ENCODE measurements at places on chromosomes 6 and 20.

DNA sequence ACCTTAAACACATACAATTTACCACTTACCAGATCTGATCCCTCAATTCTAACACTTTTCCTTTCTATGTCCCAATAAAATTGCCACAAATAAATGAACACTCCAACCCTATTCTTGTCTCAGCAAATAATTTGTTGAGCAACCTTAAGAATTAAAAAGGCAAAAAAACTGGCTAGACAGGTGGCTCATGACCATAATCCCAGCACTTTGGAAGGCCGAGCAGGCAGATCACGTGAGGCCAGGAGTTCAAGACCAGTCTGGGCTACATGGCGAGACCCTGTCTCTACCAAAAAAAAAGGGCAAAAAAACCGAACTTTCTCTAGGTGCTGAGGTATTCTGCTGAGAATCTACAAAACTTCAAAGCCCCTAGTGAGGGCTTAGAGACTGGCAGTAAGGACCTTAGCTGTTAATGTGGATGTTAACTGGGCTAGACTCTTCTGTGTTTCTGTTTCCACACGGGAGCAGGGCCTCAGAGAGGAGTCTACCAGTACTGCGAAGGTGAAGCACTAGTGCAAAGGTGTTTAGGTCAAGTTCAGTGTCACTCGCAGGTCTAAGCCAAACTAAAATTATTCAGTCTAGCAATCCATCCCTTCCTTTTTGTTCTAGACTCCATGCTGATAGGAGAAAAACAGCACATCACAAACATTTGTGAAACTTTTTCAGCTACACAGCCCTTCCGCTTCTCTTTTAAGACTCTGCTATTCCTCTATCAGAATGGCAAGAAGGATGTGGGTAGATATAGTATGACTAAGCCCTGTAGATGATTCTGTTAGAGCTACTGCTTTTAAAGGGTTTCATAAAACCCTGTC is 2.6 kb downstream of the FASTKD5 start:
- DNase-seq, result no peak

DNA sequence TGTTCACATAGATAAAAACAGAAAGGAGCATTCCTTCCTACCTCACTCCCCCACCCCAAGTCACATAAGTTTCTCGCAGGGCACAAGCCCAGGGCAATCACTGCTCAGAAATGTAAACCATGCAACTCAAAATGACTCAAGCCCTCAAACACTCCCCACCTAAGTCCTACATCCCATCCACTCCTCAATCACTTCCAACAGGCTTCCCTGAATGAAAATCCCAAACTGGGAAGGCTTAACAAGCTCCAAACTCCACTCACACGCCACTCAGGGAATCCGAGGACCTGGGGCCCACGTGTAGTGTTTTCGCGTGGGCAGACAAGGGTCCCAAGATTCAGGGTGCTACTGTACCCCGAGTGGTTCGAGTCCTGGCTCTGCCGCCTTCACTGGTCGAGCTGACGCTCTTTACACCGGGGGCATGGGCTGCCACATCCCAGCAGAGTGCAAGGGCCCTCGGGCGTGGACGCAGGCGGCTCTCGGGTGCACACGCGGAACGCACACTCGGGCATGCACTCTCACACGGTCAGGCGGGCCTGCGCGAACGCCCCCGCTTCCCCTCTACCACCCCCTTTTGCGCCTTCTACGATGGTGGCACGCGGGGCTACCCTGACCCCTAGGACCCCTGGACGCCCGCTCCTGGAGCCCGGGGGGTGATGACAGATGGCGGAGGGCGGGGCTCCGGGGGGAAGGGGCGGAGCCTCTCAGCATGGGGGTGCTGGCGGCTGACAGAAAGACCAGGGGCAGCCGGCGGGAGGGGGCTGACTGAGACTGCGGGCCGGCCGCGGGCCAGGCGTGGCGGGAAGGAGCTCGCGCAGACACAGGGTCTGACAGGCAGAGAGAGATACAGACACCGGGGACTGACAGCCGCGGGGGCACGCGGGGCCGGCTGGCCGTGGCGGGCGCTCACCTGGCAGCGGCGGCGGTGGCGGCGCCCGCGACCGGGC is 657 bp downstream of the ZHX3 start:
- DNase-seq, result peak; percentile 50

DNA sequence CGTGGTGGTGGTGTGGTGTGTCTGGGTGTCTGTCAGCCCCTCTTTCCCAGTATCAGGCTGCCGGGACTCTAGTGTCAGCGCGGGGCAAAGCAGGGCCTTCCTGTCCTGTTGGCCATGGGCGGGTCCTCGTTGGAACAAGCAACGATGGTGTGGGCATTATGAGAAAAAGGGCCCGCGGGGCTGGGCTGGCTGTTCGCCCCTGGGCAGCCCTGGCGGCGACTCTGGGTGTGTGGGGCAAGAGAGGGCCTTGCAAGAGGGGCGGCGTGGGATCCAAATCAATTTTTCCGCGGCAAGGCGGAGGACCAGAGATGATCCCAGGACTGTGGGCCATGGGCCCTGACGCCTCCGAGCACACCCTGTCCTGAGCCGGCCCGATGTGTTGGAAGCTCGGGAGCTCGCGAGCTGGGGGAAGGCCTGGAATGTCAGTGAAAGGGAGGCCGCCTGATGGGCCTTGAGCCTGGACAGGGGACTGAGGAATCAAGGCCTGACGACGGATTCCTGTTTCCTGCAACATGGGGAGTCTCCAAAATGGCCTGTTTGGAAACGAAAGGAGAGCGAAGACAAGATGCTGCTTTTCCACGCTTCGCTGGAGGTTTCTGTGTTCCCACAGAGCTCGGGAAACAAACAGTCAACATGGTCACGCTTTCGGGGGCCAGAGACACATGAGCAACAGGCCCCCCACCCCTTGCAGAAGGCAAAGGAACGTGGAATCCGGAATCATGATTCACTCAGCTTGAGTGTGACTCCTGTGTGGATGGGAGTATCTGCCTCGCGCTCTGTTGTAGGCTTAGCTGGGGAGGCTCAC is 364.7 kb upstream of the DEFB115 start:
- no peak for DNase-seq

DNA sequence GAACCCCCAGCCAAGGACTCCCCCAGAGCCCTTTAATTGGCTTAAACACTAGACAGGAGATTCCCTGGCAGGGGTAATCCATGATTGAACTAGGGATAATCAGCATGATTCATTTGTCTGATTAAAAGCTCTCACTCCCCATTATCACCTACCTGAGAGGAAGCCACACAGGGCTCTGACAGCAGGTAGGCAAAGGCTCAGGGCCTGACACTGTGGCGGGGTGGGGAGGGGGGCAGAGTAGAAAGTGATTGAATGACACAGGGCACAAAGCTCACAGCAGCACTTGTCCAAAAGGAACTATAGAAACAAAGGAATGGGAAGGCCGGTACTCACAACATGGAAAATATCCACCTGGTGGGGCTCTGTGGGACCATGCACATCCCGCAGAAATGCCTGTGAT is 231.6 kb downstream of the MAFB start:
- DNase-seq, result no peak

DNA sequence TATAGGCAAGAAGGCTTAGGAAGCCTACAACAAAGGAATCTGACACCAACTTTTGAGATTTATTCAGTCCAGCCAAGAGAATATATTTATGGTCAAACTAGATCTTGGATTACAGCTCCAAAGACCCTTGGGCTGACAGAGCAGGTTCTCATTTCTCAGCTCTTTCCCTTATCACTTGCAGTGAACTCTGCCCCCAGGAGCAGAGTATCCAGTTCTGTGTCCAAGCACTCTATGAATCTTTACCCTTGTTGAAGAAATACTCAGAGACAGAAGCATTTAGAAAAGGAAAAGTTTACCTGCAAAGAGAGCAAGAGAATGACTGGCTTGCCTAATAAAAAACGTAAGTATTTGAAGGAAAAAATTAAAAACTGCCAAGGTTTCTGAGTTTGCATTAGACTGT is 190.5 kb downstream of the SLC16A10 start:
- no peak for DNase-seq

GRCh38 chr20:18750735-18751134 is 62.8 kb upstream of the SCP2D1 start:
- DNase-seq, result no peak

DNA sequence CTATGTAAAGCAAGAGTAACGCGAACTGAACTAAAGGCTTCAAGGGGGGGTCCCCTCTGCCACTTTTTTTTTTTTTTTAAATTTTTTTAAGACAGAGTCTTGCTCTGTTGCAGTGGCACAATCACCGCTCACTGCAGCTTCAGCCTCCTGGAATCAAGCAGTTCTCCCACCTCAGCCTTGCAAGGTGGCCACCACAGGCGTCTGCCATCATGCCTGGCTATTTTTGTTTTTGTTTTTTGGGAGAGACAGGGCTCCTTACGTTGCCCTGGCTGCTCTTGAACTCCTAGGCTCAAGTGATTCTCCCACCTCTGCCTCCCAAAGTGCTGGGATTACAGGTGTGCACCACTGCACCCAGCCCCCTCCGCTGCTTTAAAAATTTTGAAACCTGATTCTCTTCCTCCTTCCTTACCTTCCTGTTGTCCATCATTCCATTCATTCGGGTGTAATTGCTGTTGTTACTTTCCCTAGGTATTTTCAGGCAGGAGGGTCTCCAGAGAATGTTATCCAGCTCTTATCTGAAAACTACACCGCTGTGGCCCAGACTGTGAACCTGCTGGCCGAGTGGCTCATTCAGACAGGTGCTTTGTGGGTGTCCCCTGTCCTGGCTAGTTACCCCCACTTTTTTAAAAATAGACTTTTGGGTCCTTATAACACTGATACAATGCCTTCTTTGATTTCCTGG is 5.4 kb downstream of the NELFCD start:
- no peak for DNase-seq

GRCh38 chr20:21548390-21549035 is 34.6 kb upstream of the NKX2-2 start:
- no peak for DNase-seq

- peak; percentile 23 for DNase-seq
Measured at GRCh38 chr20:46699651-46700359, 9.6 kb upstream of the SLC2A10 start.

GRCh38 chr6:138605958-138606357 is 106.7 kb upstream of the NHSL1 start:
- no peak for DNase-seq

GRCh38 chr6:119791736-119792135 is 442.2 kb upstream of the MAN1A1 start:
- DNase-seq, result no peak

DNA sequence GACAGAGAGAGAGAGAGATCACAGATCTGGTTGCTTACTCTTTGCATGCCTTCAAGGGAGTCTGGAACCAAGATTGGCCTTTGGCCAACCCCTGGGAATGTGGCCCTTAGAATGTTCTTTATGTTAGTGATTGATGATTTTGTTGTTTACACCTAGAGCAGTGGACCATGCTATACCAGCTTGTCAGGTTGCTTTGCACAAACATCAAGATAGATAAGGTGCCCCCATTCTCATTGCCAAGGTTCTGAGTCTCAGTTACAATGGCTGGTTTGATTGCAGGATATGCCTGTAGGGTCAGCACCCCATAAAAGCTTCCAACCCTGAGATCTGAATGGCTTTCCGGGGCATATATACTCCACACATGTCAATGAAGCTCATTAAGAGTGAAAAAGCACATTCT is 53.5 kb upstream of the SLC2A12 start:
- DNase-seq, result no peak

DNA sequence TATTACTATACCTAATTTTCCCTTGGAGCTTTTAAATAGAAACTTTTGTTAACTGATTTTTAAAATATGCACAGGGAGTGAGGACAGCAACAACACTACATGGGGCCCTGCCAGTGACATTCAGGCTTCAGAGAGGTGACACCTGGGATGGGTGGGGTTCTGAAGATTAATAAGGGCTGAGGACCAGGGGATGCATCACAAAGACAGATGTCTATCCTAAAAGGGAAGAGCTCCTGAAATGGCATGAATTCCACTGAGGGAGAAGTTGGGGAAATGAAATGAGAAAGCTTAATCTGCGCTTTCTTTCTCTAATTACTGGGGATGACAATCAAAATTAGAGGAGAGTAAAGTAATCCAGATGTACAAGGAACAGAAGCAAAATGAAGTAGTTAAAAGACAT is 162.8 kb downstream of the BTBD9 start:
- no peak for DNase-seq

DNA sequence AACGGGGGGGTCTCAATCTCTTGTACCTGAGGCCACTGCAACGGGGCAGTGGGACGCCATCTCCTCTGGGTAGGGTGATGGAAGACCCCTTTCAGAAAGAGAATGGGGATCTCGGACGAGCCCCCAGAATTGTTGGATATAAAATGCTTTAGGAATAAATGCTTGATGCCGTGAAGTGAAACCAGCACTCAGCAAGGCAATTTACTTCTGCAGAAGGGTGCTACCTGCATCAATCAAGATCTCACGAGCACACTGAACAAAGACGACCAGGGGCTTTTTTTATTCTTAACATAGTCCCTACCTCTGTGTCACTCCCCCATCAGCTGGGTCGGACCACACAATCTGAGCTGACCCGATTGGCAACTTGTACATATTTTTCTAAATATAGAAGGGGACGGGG is 203.6 kb upstream of the TBX18 start:
- DNase-seq, result no peak

GRCh38 chr20:47349365-47350180 is 6.9 kb downstream of the ZMYND8 start:
- peak; percentile 42 for DNase-seq

GRCh38 chr6:23584134-23584763 is 541.8 kb upstream of the NRSN1 start:
- no peak for DNase-seq

DNA sequence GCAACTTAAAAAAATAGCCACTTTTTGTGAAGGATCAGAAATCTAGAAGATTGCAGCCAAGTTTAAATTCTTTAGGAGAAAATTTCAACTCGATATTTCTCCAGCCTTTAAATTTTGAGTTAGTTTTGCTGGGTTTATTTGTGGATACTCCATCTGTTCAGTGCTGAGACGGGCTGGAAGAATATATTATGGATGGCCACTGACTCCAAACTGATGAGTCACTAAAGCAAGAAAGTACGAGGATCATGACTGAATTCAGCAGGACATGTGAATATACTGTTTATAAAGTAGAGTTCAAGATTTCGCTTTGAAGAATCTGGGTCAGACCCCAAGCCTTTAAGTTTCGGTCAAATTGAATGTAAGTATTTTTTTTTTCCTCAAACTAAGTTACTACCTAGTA is 199.5 kb downstream of the ADGRB3 start:
- DNase-seq, result no peak

- DNase-seq, result no peak
Measured at GRCh38 chr6:11263291-11263775, 30.9 kb upstream of the NEDD9 start.

DNA sequence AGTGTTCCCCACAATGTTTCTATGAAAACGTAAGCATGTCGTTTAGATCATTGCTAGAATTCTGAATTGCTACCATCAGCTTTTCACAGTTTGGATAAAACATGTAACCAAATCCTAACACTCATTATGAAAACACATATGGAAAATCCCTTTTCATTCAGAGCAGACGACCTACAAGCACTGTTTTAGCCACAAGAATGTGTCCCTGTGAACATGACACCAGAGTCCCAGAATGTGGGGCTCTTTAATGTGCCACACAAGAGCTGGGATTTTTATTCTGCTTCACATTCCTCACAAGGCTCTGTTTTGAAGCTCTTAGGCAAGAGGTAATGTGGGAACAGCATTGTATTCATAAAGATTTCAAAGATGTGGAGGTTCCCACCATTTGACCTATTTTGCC is 141.1 kb upstream of the CITED2 start:
- no peak for DNase-seq

GRCh38 chr6:64553249-64553786 is 917.7 kb downstream of the PHF3 start:
- DNase-seq, result no peak

GRCh38 chr6:20740088-20740487 is 205.8 kb downstream of the CDKAL1 start:
- DNase-seq, result no peak
